CD4-positive, alpha-beta T cell (primary cell): ENCODE measurements at places on chromosomes 4 and X. TPM values are rescaled to one million over a fixed set of nuclear protein-coding genes. Genes with fewer than 3 reads are reported as not detected.
A peak's percentile ranks its signal among the peaks of the same experiment; 100 is the strongest.

- H3K27ac ChIP-seq = peak overlapping the region; percentile 92
- peak overlapping the region; percentile 68 for H3K4me3 ChIP-seq
- no peaks in the 10 kb centered on the region for H3K27me3 ChIP-seq
Measured at GRCh38 chrX:71182871-71183270, 38.2 kb downstream of the NLGN3 start.

GRCh38 chr4:69830560-69831269 lies 29.2 kb downstream of the SULT1E1 start:
- H3K27ac ChIP-seq = no peak overlapping the region
- no peak for DNase-seq
- H3K36me3 ChIP-seq = no peaks in the 10 kb centered on the region
- H3K4me1 ChIP-seq = peaks cover 12% of the 10 kb centered on the region
- H3K27me3 ChIP-seq = no peaks in the 10 kb centered on the region

DNA sequence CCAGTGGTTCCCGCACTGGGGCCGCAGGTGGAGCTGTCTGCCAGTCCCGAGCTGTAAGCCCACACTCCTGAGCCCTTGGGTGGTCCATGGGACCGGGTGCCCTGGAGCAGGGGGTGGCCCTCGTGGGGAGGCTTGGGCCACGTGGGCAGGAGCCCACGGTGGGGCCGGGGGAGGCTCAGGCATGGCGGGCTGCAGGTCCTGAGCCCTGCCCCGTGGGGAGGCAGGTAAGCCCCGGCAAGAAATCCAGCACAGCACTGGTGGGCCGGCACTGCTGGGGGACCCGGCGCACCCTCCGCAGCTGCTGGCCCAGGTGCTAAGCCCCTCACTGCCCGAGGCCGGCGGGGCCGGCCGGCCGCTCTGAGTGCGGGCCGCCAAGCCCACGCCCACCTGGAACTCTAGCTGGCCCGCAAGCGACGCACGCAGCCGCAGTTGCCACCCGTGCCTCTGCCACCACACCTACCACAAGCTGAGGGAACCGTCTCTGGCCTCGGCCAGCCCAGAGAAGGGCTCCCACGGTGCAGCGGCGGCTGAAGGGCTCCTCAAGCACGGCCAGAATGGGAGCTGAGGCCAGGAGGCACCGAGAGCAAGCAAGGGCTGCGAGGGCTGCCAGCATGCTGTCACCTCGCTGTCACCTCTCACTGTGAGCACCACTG lies 2.0 kb upstream of the METAP1 start:
- no peak overlapping the region for H3K4me3 ChIP-seq
- no peaks in the 10 kb centered on the region for H3K36me3 ChIP-seq
- peaks cover 21% of the 10 kb centered on the region for H3K4me1 ChIP-seq
- H3K27ac ChIP-seq = no peak overlapping the region
- no peaks in the 10 kb centered on the region for H3K27me3 ChIP-seq

Gene SPATA4
- total RNA-seq = not detected

Gene RBM47
- 0.92 TPM for total RNA-seq

Gene TNMD
- not detected for total RNA-seq

Gene TMEM154
- total RNA-seq = 13.6 TPM
